ENCODE measurements at places on chromosomes 6 and 20.

DNA sequence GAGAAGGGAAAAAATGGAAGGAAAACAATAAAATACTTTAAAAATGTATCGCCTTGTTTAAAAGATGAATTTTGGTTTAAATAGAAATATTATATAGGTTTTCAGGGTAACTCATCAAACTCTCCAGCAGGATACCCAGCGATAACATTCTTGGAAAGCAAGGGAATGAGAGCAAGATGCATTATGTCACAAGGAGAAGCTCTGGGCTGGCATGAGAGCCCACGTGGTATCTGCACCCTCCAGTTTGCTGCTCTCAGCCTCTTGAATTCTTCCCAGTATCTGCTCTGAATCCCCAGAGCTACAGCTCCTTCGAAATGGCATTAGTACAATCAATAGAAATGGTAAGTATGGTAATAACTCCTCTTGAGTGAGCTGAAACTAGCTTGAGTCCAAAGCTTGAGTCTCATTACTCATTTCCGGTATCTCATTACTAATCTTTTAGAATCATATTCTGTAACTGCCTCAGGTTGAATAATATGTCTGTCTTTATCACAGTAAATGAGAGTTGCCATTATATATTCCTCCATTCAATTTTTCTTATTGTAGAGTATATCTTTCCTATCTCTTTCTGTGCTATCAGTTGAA lies 4.9 kb upstream of the TMEM242 start:
- DNase-seq, result no peak

- no peak for DNase-seq
Observed at GRCh38 chr6:33757906-33758305, 11.2 kb upstream of the IP6K3 start.

- peak; percentile 82 for DNase-seq
Observed at GRCh38 chr20:62011403-62011790, 54.3 kb downstream of the TAF4 start.

- DNase-seq, result no peak
Observed at GRCh38 chr6:155782739-155783459, 327.3 kb upstream of the NOX3 start.

DNA sequence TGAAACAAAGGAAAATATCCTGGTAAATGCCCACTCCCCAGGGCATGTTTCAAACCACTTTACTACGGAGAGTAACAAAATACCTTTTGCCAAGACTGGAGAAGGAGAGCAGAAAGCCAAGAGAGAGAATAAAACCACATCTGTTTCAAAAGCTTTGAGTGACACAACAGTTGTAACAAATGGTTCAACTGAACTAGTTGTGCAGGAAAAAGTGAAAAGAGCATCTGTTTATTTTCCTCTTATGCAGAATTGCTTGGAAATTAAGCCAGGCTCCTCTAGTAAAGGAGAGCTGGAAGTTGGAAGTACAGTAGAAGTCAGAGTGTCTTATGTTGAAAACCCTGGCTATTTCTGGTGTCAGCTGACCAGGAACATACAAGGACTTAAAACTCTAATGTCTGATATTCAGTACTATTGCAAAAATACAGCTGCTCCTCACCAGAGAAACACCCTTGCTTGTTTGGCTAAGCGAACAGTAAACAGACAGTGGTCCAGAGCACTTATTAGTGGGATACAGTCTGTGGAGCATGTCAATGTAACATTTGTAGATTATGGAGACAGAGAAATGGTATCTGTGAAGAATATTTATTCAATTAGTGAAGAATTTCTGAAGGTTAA lies 2.6 kb downstream of the TDRD6 start:
- no peak for DNase-seq

DNA sequence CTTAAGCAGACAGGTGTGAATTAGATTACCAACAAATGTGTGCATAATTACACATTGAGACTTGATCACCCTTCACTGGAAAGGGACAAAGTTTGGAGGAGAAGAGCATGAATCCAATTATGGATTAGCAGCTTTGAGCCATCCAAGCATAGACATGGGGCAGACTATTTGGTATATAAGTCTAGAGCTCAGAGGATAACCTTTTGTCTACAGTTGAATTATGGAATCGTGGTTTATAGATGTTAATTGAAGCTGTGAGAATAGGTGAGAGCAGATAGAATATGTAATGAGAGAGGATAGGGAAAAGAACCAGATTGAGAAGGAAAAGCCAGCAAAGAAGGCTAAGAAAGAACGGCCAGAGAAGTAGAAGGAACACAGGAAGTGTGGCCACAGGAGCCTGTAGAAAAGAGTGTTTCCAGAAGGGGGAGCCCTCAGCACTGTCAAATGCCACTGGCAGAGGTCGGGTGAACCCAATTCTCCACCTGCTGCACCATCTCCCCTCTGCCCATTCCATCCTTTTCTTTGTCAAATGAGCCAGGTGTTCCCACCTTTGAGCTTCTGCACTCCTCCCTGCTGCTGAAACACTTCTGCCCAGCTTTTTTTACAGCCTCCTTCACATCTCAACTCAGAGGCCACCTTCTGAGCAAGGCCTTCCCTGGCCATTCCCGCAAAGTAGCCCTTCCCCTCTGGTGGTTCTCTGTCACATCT lies 7.3 kb downstream of the DNTTIP1 start:
- no peak for DNase-seq

DNA sequence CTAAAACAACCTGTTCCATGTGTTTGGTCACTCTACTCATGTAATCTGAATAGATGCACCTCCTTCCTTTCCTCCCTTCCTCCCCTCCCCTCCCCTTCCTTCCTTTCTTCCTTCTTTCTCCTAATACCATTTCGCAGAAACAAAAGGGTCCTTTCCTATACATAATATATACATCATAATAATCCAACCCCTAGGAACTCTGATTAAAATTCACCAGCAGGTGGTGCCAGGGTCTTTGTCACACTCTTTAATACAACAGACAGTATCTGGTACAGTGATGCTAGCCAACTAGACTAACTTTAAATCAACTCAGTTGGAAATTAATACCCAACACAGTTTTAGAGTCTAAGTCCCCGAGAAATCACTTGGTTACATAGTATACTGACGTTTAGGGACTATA lies 181.2 kb upstream of the SHLD1 start:
- DNase-seq, result no peak

DNA sequence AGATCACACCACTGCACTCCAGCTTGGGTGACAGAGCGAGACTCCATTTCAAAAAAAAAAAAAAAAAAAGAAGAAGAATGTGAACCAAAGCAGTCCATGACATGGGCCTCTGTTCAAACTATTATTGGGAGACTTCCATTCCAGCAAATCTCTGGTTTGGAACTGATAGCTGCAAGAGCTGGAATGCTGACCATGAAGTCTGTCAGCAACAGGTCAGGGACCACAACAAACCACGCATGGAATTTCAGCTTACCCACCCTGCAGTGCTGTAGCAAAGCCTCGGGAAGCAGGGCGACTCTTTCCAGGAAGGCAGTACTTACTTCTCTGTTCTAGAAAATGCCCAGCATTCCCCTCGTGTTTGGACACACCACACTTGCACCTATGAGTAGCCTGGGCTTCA lies 34.1 kb upstream of the TBC1D7 start:
- no peak for DNase-seq

DNA sequence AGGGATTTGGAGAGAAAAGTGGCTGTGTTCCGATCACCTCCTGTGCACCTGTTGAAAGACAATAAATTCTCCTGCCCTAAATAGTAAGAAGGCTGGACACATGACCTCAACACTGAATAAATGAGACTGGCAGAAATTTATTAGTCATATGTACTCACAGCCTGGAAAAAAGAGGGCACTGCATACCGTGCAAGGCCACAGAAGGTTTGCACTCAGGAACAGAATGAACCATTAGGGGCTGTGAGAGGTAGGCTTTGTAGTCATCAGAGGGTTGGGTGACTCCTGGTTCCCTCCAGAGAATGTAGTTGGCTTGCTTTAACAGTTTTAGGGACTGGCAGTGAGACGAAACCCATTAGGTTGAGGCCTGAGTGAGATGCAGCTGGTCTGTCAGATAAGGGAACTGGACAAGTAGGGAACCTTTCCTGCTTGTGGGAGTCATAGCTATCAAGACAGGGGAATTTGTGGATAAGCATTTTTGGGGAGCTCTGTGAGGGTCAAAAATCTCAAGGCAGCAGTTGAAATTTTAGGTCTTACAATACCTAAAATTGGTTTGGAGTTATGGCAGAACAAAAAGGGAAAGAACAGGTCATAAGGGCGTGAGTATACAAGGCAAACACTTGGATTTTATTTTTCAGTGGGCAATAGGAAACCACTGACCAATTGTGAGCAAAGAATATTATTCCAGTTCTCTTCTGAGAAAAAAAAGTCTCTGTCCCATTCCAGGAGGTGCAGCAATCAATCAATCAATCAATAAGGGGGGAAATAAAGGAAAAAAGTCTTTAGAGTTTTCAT lies 67.9 kb upstream of the BTN3A2 start:
- DNase-seq, result no peak

DNA sequence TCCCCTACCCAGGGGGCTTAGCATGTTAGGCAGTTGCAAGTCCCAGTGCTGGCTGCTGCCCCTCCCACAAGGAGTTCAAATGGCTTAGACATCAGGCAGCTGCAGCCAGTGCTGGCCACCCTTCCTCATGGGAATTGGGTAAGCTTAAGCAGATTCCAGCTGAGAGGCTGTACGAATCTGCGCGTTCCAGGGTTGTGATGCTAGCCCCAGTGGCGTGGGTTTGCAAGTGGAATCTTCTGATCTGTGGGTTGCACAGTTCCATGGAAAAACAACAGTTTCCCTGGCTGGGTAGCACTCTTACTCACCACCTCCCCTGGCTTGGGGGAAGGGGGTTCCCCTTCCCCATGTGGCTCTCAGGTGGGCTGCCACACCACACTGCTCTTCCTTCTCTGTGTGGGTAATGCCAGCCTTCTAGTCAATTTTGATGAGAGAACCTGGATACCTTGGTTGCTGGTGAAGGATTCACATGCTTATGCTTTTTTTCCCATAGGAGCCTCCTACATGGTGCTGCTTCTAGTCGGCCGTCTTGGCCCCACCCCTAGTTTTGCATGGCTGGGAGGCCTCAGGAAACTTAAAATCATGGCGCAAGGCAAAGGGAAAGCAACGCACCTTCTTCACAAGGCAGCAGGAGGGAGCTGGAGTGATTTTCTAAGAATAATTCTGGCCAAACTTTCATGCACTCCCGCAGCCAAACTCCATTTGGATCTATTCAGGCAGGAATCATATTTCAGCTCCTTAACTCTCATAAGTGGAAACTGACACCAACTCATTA lies 13.0 kb downstream of the DYNLT2 start:
- DNase-seq, result no peak

- DNase-seq, result no peak
Observed at GRCh38 chr20:39993742-39994141, 695.3 kb downstream of the MAFB start.
